ENCODE measurements at places on chromosomes 11 and 22. TPM values are rescaled to one million over a fixed set of nuclear protein-coding genes. Genes with fewer than 3 reads are reported as not detected.

Gene PAMR1
- 0.26 TPM for total RNA-seq

Gene CD248
- not detected for total RNA-seq

Gene CALCA
- total RNA-seq = not detected

Gene C11orf91
- total RNA-seq = 1.1 TPM

Gene SYT7
- 1.6 TPM for total RNA-seq

Gene NLRP6
- total RNA-seq = not detected

Gene HEPN1
- not detected for total RNA-seq

Gene PRRG4
- 1.3 TPM for total RNA-seq

Gene FHIP1B
- 18.1 TPM for total RNA-seq

Gene CSTPP1
- total RNA-seq = 20.7 TPM

Gene MS4A14
- total RNA-seq = 0.11 TPM

Gene RHOD
- total RNA-seq = 0.57 TPM

Gene APOA4
- not detected for total RNA-seq

GRCh38 chr11:118789501-118790356, 1.2 kb downstream of the DDX6 start:
- DNase-seq = peak; percentile 27

DNA sequence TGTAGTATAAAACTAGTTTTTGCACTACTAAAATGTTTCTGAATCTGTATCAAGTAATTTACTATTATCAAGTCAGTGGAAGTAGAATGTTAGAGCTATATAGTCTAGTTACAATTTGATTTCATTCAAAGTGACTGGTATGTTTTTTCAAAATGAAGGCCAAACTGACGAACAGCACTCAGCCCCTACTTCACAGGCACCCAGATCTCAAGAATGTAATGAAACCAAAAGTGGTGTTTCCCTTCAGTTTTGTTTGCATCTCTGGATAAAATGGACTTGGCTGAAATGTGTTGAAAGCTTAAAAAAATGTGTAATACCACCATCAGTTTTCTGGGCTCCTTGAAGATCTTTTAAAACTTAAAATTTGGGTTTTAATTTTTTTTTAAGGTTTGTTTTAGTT, 46.4 kb downstream of the QSER1 start:
- DNase-seq = no peak

DNA sequence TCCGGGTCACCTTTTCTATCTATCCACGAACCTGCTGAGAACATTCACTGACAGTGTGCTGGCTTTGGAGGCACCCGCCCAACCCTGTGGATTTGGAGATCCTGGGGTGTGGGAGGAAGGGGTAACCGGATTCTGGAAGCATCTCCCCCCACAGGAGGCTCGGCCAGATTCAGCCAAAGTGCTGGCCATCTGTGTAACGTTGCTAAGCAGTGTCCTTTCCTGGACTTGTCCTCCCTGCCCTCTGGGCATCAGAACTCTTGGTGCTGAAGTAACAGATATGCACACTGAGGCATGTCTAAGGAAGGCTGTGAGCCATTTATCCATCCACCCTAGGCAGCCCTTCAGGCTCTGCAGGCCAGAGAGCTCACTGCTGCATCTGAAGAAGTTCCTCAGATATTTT, 85.7 kb downstream of the SNX19 start:
- DNase-seq = no peak

DNA sequence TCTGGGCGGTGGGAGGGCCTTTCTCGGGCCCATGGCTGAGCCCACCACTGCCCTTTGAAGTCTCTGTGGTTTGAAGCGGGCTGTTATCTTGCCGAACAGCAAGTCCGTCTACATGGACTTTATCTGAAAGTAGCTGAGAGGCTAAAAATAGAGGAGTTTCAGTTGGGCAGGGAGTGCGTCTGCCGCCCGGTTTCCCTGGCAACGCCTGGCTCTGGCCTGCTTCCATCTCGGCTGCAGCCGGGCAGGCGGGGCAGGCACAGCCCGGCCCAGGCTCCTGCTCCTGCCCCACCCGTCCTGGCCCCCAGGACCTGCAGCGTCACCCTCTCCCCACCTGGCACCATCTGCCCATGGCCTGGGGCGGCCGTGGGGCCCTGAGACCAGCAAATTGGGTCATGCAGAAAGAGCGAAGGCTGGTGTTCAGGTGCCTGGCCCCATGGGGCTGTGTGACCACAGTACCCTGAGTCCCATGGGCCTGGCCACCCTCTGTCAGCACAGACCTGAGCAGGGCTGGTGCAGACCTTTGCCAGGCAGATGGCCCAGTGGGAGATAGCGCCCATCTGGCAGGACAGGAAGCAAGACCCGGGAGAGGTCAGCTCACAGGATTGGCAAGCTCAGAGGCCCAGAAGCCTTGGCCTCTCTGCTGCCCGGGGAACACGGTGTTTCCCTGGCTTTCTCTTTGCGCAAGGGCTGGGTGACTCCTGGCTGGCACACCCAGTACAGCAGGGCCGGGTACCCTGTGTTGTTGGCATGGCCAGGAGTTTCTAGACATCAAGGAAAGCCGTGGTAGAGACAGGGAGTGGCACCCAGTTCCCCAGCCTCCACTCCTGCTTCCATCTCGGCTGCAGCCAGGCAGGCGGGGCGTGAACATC, 79.1 kb upstream of the KCNQ1OT1 start:
- peak; percentile 72 for DNase-seq

DNA sequence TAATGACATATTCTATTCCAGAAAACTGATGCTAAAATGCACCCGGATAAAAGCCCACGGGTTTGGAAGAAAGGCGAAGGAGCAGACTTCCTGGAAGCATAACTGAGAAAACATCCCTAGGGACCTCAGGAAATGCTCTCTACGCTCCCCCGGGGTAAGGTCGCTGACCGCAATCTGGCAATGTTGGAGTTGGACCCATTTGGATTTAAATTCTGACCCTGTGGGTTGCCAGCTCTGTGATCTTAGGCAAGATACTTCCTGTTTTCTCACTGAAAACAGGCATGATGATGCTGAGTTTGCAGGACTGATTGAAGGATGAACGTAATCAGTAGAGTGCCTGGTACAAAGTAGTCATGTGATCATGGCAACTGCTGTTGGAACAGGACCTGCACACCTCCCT, 1054.0 kb downstream of the NTM start:
- no peak for DNase-seq

GRCh38 chr11:128653801-128654231, 40.1 kb upstream of the FLI1 start:
- DNase-seq = peak; percentile 10

- DNase-seq = peak; percentile 59
Measured at GRCh38 chr11:29272019-29272654, 744.7 kb downstream of the KCNA4 start.

DNA sequence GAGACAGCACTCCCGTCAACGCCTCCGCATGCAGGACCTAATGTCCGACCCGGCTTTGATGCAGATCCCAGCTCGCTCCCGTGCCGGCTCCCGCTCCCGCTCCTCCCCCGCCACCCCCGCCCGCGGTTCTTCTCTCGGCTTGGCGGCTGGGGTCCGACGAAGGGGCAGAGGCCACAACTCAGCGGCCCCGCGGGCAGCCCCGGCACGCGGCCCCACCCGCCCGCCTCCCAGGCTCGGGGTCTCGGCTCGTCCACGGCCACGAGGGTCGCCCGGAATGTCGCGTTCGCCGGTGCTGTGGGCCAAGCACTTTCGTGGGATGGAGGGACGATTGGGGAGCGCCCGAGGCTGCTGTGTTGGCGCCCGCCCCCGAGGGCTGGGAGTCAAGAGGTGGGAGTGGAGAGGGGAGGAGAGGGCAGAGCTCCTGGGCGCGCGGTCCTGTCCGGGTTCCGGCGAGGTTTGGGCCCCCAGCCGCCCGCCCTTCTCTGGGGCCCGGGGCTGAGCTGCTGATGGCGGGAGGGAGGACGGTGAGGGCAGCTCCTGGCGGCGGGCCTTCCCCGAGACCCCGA, 5.3 kb upstream of the TBX1 start:
- DNase-seq = no peak

- DNase-seq = no peak
Measured at GRCh38 chr11:105206633-105207032, 67.1 kb upstream of the CARD18 start.

DNA sequence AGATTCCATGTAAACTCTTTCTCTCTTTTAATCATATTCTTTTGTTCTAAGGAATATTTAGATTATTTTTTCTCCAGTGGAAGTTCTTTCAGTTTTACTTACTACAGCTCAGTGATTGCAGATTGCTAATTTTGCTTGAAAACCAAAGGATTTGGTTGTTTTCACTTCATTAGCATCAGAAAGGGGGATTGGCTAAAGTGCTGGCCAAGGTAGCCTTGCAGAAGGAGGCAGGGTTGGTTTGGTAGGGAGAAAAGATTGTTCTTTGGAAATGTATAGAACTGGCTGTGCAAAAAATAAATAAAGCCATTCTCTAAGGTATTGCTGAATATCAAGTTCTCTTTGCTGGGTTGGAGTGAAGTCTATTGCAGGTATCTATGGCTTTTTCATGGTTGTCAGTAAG, 92.6 kb downstream of the FAT3 start:
- no peak for DNase-seq

- DNase-seq = no peak
Measured at GRCh38 chr11:106624377-106624776, 393.9 kb downstream of the GUCY1A2 start.

GRCh38 chr11:70720281-70720680, 322.0 kb downstream of the CTTN start:
- DNase-seq = no peak

DNA sequence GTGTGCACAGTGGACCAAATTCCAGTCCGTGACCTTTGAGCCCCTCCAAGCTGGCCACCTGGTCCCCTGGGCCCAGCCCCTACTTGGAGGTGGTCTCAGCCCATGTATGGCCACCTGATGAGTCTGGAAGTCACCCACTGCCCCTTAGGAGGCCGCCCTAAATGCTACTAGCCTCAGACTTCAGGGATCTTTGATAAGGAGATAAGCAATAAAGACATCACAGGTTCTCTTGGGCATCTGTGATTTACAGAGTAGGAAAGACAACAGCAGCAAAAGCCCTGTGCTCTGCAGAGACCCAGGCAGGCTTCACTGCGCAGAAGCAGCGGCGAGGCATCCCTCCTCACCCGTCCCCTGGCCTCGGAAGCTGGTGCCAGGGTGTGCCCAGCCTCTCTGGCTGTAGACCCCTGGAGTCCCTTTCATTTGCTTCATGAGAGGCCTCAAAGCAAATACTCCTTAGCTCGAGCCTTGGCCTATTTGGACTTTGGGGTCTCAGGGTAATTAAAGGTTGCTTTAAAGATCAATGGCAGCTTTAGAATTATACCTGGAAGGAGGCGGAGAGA, 360.1 kb downstream of the TBC1D22A start:
- no peak for DNase-seq

GRCh38 chr11:64969209-64969608, 2.7 kb downstream of the MAJIN start:
- DNase-seq = no peak

DNA sequence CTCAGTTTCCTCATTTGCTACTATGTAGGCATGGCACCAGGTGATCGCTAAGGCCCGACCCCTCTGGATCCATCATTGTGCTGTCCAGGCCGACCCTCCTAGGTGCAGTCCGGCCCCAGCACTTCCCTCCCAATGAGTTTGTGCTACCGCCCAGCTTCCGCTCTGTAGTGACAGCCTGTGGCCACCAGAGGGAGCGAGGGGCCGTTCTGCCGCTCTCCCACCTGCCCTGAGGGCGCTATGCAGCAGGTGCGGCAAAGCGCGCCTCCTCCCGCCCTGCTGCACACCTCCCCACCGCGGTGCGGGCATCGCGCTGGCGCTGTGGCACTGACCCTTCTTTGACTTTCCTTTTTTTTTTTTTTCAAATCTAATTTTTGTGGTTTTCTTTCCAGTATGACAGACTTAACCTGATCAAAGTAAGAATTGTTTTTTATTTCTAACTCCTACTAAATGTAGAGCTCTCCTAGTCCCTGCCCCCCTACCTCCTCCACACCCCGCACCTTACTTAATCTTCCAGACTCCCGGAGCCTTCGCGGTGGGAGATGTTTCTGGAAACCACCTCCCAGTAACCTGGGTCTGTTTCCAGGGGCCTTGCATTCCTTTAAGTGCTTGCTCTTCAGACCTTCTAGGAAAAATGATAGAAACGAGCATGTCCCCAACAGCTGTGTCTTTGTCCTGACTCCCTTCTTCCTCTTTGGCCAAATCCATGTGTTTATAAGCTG, 73.7 kb downstream of the SCN3B start:
- no peak for DNase-seq

GRCh38 chr11:89529626-89530380, 38.6 kb upstream of the NOX4 start:
- no peak for DNase-seq

GRCh38 chr11:7909585-7910285, 21.3 kb downstream of the OR10A6 start:
- DNase-seq = no peak

- no peak for DNase-seq
Measured at GRCh38 chr11:29022676-29023075, 914.5 kb downstream of the METTL15 start.

GRCh38 chr22:41305646-41306045, 4.3 kb downstream of the ZC3H7B start:
- peak; percentile 76 for DNase-seq

- peak; percentile 60 for DNase-seq
Measured at GRCh38 chr22:47275605-47276449, 513.4 kb downstream of the TBC1D22A start.

GRCh38 chr11:46381819-46382645, 563 bp downstream of the MDK start:
- DNase-seq = no peak

GRCh38 chr22:32760815-32761214, 40.7 kb upstream of the TIMP3 start:
- DNase-seq = peak; percentile 89

DNA sequence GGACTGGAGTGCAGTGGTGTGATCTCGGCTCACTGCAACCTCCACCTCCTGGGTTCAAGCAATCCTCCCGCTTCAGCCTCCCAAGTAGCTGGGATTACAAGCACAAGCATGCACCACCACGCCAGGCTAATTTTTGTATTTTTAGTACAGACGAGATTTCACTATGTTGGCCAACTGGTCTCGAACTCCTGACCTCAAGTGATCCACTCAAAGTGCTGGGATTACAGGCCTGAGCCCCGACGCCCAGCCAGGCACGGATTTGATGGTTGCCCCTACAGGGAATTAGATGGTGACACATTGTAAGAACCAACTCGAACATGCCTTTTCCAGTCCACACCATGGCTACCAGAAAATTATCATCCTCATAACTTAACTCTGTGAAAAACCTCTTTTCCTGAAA, 26.8 kb upstream of the RTL6 start:
- peak; percentile 36 for DNase-seq

GRCh38 chr11:128187377-128187776, 400.0 kb downstream of the ETS1 start:
- no peak for DNase-seq

DNA sequence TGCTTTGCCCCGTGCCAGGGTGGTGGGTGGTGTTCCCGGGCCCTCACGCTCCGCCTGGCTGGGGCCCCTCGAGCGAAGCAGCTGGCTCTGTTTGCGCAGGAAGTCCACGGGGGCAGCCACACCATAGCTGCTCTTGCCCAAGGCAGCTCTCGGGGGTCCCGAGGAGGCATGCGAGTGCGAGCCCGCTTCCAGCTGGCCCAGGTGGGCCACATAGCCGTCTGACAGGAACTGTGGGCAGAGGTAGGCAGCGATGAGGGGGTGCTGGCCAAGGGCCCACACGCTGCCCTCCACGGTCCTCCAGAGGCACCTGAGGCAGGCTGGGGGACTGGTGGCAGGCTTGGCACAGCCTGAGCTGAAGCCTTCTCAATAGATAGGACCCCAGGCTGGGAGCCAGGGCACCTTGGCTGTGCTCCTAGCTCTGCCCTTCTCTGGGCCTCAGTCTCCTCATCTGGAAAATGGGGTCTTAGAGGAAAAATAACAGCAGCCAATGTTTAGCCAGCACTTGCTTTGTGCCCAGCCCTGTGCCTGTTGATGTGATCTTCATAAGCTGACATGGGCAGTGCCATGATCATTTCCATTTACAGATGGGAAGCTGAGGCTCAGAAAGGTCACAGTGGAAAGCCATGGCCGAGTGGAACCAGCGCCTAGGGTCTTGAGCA, 9.4 kb downstream of the AIP start:
- no peak for DNase-seq

Data from LHCN-M2 (cell line).